ENCODE measurements at places on chromosomes 4 and X.

GRCh38 chrX:84747516-84747915 lies 245.3 kb upstream of the HDX start:
- no peak for DNase-seq

- DNase-seq: no peak
Measured at GRCh38 chrX:144494074-144494473, 610.2 kb downstream of the UBE2NL start.

DNA sequence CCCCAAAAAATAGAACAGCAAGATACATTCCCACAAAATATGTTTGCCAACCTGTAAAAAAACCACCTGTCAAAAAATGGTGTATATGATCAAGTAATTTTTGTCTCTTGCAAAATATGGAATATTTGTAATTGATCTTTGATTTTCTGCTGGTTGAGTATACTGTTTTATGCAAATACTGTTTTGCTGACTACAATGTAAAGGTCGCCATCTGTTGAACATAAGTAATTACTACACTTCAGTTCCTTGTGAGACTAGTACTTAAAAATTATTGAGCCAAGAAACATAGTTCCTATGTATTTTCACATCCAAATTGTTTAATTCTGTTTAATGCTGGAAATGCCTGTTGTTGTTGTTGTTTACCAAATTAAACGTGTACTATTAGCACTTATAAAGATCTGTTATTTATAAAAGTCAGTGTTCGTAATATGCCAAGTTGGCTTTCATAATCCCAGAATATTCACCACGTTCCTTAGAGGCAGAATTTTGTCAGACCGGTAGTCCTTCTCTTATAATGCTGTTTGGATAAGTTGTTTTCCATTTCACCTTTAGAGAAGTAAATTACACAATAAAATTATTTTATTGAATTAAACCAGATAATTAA lies 144.2 kb downstream of the PDLIM5 start:
- no peak for DNase-seq

DNA sequence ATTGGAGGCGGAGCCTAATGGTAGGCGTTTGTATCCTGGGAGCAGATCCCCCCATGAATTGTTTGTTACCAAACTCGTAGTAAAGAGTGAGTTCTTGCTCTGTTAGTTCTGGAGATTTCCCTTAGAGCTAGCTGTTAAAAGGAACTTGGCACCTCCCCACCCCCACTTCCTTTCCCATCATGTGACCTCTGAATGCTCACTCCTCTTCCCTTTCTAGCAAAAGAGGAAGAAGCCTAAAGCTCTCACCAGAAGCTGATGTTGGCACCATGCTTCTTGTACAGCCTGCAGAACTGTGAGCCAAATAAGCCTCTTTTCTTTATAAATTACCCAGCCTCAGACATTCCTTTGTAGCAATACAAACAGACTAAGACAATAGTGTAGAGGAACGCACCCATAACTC lies 13.8 kb upstream of the ATOH1 start:
- DNase-seq: no peak

- DNase-seq: no peak
Measured at GRCh38 chr4:102399021-102399420, 53.7 kb upstream of the SLC39A8 start.

DNA sequence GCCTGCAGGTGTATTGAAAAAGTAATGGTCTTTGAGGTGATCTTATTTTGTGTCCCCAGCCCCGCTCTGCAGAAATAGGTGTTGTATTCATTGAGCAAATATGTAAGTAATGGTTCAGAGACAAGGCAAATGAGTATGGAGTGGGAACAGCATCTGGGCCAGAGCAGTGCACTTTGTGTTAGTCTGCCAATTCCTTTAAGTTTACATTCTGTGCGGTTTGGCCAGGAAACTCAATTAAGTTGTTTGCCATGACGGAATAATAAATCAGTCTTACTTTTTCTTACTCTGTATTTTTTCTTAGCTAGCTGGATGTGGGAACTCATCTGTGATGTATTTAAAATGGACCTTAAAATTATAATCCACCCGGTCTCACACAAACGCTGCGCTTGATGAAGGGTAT lies 12.6 kb downstream of the DCLK2 start:
- no peak for DNase-seq

DNA sequence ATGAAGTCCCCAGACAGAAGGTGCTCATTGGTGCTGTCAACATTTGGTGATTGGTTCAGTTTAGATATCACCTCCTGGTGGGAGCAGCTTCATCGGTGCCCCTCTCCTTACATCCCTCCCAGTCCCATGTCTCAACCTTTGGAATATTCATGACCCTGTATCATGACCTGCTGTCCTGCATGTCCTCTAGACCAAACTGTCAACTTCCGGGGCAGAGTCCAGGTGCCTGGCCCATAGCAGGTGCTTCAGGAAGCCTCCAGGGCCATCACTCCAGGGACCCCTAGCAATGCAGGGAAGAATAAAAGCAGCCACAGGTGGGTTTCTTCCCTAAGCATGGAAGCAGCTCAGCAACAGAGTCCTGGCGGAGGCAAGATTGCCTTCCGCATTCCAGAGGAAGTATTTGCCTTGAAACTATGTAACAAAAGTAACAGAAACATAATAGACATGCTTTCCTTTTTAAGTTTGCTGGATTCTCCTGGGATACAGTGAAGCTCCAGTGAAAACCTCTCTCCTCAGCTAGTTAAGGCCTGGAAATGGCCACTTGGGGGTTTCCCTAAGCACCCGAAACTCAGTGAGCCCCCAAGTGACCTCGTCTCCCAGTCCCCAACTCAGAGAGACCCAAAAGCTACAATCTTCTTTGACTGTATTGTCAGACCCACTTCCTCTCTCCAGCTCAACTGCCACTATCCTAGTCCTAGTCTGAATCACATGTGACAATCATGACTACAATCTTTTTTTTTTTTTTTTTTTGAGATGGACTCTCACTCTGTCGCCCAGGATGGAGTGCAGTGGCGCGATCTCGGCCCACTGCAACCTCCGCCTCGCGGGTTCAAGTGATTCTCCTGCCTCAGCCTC lies 1.3 kb upstream of the ATP6AP1 start:
- no peak for DNase-seq

DNA sequence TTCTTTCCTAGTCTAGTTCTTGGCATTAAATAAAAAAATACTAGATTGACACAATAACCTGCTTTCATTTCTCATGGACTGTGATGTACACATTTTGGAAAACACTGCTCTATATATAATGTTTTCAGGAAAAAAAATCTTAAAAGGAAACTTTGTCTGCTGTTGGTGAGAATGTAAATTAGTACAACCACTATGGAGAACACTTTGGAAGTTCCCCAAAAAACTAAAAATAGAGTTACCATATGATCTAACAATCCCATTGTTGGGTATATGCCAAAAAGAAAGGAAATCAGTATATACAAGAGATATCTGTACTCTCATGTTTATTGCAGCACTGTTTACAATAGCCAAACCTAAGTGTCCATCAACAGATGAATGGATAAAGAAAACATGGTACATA lies 202.3 kb downstream of the PPP3CA start:
- no peak for DNase-seq

- DNase-seq: no peak
Measured at GRCh38 chr4:41365681-41366080, 109.0 kb downstream of the UCHL1 start.

- no peak for DNase-seq
Measured at GRCh38 chr4:140856621-140857062, 100.5 kb upstream of the TBC1D9 start.

GRCh38 chr4:118997601-118998000 lies 108.9 kb downstream of the SYNPO2 start:
- DNase-seq: no peak

GRCh38 chr4:7541414-7541810 lies 106.7 kb upstream of the PSAPL1 start:
- DNase-seq: no peak

- DNase-seq: no peak
Measured at GRCh38 chrX:108642273-108642628, 94.1 kb downstream of the IRS4 start.

DNA sequence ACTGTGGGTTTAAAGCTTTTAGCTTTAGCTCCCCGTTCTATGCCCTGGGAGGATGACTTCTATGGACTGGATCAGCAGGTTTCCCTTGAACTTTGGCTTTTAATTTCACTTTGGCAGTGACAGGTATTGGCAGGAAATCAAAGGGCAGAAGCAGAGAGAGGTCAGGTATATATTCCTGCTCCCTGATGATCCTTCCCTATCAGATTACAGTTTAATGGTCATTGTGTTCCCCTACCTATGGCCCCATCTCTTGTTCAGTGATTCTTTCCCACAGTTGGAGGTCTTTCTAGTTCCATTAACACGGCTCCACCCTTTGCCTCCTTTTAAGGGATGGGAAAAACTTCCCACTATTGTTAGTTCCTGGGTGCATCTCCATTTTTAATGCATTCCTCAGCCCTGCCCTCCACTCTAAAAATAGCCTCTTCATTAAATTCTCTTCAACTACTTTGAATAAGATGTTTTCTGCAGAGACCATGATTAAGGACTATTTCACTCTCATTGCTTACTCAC lies 107.8 kb upstream of the TMEM47 start:
- DNase-seq: no peak

DNA sequence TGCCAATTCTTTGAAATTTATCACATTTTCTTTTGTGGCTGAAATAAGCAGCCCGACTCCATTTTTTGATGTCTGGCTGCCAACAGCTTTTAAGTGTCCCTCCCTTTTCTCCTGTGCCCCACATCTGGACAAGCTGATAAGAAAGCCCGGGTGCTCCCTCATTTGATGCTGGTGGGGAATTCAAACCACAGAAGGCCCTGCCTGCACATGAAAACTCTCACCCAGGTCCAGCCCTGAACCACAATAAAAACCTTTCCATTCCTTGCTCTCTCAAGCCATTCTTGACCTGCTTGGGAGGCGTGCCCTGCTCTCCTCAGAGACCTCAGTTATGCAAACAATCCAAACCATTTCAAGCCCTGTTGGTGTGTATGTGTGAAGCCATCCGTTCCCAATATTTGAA lies 93.9 kb downstream of the FAM53A start:
- DNase-seq: no peak

DNA sequence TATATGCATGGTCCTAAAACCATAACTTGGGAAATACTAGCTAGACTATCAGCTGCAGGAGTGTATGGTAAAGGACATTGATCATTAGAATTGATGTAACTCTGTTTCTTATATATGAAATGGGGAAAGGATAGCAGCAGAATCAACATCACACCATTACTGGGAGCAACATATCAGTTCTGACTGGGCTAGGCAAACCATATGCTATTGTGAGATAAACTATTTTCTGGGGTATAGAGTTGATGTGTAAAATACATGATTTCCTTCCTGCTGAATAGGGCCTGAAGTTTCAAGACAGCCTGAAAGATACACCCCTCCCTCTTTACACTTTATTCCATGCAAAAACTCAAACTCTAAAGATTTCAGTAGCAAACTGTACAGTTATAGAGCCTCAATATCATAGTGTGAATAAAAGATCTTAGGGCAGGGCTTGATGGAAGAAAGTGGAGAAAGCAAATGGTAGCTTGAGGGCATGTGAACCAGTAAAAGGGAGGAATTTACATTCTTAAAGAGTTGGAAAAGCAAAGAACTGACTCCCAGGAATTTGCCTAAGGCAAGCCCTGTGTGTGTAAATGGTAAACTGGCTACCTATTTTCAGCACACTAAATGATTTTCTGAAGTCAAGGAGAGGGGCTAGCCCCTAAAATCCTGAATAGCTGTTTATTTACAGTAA lies 404.1 kb downstream of the MAPK10 start:
- no peak for DNase-seq

GRCh38 chr4:14111730-14112181 lies 484.2 kb upstream of the BOD1L1 start:
- no peak for DNase-seq
